ENCODE measurements at places on chromosomes 6 and 20.

- no peak for DNase-seq
Measured at GRCh38 chr20:56911946-56912345, 282.8 kb downstream of the TFAP2C start.

GRCh38 chr6:119147101-119148053 is 68.9 kb upstream of the FAM184A start:
- no peak for DNase-seq

DNA sequence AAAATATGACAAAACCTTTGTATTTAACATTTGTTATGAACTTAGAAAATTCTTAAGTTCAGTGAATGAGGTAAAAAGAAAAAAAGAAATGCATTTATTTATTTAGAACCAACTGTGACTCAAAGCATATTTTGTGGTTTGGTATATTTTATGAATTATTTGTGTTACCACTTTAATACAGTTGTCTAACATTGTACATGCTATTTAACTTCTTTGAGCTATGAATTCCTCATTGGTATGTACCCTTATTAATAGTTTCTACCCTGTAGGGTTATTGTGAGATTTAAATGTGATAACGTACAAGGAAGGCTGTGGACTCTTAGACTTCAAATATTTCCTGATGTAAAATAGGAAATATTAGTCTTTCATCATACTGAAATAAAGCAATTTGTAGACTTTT is 162.6 kb downstream of the MMUT start:
- no peak for DNase-seq

DNA sequence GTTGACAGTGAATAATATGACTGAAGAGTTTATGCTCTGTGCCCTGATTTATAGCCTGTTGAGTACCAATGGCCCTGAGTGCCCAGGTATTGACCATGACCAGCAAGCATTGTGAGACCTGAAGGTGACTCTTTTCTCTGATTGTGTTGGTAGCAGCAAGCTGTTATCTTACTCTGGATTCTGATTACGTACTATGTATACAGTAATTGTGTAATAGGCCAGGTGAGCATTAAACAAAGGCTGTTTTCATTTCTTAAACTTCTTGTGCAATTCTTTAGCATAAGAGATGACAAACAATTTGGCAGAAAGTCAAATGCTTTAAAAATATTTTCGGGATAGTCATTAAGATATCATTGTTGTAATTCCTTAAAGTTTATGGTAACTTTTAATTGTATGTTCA is 111.7 kb upstream of the PTPRK start:
- DNase-seq = no peak

DNA sequence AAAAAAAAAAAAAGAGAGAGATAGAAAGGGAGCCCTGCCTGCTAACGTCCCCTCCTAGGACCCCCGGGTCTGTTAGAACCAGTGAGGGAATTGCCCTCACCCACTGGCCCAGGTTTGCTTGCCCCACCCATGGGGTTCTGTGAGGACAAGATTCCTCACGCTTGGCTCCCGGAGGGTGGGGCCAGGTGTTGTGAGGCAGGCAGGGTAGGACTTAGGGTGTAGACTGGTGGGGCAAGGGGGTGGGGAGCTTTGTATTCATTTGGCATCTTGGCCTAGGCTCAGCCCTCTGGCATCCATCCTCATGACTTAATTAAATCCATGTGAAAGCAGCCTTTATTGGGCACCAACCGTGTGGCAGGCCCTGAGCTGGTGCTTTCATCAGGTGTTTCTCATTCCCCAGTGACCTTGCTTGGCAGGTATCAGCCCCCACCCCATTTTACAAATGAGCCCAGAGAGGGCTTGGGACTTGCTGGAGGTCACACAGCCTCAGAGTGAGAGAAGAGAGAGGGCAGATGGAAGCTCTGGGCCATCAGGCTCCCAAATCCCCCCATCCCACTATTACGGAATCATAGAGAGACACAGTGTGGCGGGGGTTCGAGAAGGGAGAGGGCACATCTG is 19.0 kb downstream of the RAB44 start:
- no peak for DNase-seq

GRCh38 chr6:136341967-136342366 is 52.3 kb upstream of the BCLAF1 start:
- no peak for DNase-seq

GRCh38 chr20:49366687-49367086 is 88.8 kb upstream of the ZNFX1 start:
- DNase-seq = no peak

Measured in NCI-H510A treated with DMSO at 0.1 percent for 48 hours (cell line).